BE2C (cell line): ENCODE measurements at places on chromosomes 12 and 14.

GRCh38 chr12:10362325-10362724 lies 27.5 kb downstream of the KLRK1 start:
- DNase-seq: no peak

GRCh38 chr12:67818459-67818903 lies 169.9 kb downstream of the DYRK2 start:
- no peak for DNase-seq

- no peak for DNase-seq
These were observed 13.9 kb downstream of the MFAP5 start for GRCh38 chr12:8648576-8649205.

- DNase-seq: no peak
These were observed 76.4 kb downstream of the CHST11 start for GRCh38 chr12:104533134-104533533.

DNA sequence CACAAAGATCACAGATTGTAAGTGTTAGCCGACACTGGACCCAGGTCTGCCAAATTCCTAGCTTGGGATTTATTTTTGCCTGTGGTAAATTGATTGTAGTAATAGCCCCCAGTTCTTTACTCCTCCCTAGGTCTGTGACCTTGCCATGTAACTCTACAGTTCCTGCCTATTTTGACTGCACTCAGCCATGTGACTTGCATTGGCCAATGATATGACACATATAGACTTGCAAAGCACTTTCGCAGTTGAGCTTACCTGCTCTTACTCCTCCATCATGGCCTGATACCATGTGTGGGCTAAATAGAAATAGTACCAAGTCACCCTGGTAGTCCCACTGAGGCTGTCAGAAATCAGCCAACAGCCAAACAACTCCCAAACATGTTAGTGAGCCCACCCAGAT lies 240.3 kb downstream of the DUSP6 start:
- DNase-seq: no peak
